ENCODE measurements at places on chromosomes 7 and 10.

DNA sequence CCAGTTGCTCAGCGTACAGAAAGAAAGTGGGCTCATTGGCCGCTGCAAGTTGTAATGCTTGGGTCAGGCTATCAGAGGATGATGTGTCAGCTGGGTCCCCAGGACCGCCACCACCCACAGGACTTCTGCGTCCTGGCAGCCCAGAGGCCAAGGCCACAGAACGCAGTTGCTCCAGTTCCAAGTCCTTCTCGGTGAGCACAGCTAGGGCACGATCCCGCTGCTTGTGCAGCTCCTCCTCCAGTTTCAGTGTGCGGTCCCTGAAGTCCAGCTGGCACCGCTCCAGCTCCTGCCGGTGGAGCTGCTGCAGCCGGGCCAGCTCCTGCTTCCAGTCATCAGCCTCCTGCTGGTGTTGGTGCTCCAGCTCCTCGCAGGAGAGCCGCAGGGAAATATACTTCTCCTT is 3.0 kb downstream of the GCC1 start:
- DNase-seq, result no peak

- DNase-seq, result no peak
Observed at GRCh38 chr7:88089561-88089960, 130.3 kb downstream of the SRI start.

DNA sequence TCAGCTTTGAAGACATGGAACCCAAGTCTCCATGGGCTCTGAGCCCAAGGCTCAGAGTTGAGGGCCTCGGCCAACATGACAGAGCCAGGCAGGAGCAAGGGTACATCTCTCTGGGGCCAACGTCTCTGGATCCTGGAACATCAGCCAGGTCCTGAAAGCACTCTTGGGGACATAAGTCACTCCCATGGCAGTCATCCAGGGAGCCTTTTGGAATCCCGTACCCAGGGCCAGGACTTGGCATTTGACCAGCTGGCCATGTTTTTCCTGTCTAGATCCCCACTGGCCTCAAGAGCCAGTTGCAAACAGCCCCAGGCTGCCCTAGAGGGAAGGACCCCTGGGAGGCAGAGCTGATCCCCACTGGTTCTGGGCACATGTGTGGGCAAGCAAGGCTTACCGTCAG is 4.3 kb upstream of the CXCL12 start:
- no peak for DNase-seq

GRCh38 chr10:128111696-128112095 is 14.5 kb downstream of the MKI67 start:
- DNase-seq, result no peak

DNA sequence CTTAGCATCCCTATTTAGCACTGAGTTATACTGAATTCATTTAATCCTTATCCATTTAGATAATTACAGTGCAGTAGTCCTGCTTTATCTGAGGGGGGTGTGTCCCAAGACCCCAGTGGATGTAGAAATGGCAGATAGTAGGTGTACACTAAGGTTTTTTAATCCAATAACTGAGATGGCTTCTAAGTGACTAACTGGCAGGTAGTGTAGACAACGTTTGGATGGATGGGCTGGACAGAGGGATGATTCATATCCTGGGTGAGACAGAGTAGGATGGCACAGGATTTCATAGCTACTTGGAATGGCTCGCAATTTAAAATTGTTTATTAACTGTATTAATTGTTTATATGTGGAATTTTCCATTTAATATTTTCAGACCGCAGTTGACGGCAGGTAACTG is 295.6 kb downstream of the CCDC3 start:
- no peak for DNase-seq

GRCh38 chr10:67976292-67977245 is 92.1 kb downstream of the SIRT1 start:
- no peak for DNase-seq

DNA sequence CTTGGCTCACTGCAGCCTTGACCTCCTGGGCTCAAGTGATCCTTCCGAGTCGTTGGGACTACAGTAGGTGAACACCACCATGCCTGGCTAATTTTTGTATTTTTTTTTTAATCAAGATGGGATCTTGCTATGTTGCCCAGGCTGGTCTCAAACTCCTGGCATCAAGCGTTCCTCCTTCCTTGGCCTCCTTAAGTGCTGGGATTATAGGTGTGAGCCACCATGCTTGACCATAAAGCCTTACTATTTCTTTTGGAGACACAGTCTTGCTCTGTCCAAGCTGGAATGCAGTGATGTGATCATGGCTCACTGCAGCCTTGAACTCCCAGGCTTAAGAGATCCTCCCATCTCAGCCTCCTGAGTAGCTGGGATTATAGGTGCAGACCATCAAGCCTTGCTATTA is 12.6 kb downstream of the TFAM start:
- no peak for DNase-seq

DNA sequence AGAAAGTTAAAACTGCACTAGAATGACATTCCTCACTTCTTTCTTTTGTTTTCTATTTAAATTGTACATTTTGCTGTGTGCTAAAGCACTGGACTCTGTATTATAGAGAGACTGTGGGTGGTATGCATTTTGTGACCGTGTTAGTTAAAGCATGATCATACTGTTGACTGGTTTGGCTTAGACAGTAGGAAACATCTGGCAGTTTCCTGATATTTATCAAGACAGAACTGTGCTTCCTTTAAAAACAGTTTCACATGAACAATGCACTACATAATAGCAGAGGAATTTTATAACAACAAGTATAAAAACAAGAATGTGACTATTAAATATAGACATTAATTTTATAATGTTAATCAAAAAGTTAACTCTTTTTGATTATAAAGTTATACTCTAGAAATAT is 23.1 kb downstream of the GNG11 start:
- no peak for DNase-seq

DNA sequence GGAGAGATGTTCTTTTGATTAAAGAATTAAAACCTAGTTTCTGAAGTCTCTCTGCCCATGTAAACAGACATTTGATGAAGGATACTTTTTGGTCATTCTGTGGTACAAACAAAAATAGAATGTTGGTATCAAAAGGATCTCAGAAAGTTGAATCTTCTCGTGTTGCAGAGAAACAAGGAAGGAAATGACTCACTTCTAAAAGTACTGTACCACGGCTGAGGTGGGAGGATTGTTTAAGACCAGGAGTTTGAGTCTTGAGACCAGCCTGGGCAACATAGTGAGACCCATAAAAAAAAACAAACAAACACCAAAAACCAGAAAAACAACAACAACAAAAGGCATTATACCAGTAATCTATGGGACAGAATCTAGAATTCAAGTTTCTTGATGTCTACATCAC is 69.7 kb downstream of the PRSS58 start:
- no peak for DNase-seq

- no peak for DNase-seq
Observed at GRCh38 chr10:124472071-124472470, 10.4 kb downstream of the LHPP start.

DNA sequence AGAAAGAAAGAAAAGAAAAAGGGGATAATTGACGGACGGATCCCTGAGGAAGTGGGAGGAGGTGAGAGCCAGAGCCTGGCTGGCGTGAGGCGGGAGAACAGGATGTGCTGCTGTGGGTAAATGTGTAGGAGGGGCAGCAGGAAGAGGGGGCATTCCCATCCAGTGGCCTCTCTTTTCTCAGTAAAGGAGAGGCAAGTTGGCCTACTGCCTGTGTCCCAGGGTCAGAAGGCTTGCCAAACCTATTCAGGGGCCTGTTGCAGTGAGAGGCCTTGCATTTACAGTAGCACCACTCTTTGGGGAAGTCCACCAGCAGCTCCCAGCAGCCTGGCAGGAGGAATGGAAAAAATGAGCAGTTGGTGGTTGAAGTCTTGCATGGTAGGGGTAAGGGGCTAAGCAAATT is 26.6 kb upstream of the ASCC1 start:
- no peak for DNase-seq
